Osteocyte (in vitro differentiated cells): ENCODE measurements at places on chromosomes 6 and 20.

DNA sequence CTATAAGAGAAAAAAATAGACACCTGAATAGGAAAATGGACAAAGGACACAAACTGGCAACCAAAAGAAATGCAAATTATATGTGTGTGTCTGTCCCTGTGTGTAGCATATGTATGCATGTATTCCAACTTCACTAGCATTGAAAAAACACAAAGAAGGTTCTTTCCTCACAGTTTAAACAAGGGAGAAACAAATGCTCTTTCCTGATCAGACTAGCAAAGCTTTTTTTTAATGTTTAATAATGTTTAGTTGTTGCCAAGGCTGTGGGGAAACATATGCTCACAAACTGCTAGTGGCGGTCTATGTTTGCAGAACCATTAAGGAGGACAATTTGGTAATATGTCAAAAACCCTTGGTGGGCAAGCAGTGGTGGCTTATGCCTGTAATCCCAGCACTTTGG lies 22.4 kb downstream of the SMLR1 start:
- no peak for DNase-seq

- no peak for DNase-seq
Observed at GRCh38 chr6:1139155-1139890, 172.6 kb upstream of the FOXQ1 start.

GRCh38 chr20:24770628-24771541 lies 178.2 kb upstream of the CST7 start:
- DNase-seq, result peak; percentile 63

DNA sequence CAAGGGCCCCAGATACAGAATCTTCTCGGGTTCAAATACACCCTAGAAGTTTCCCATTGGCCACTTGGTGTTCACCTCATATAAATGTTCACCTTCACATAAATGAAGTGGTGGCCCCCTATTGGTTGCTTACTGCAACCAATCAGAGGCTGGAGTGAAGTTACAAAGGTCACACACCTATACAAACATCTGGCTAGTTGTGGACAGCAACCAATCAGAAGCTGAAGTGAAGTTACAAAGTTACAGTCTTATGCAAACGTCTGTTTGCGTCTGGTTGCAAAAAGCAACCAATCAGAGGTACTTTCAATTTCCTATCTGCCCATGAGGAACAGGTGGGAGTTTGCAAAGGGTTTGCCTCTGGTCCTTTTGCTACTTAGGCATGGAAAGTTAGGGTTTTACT lies 206.5 kb upstream of the BMP2 start:
- DNase-seq, result no peak

GRCh38 chr20:19758133-19758500 lies at the start of gene RIN2:
Gene RIN2, plus strand, starts transcription at chr20:19758258. Its CDS starts 131,344 bp downstream, at chr20:19889602.
- peak; percentile 86 for DNase-seq

DNA sequence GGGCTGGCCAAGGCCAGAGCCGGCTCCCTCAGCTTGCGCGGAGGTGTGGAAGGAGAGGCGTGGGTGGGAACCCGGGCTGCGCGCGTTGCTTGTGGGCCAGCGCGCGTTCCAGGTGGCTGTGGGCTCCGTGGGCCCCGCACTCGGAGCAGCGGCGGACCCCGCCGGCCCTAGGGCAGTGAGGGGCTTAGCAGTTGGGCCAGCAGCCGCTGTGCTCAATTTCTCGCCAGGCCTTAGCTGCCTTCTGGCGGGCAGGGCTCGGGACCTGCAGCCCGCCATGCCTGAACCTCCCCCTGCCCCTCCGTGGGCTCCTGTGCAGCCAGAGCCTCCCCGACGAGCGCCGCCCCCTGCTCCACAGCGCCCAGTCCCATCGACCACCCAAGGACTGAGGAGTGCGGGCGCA lies 108.4 kb downstream of the GMPR start:
- no peak for DNase-seq

DNA sequence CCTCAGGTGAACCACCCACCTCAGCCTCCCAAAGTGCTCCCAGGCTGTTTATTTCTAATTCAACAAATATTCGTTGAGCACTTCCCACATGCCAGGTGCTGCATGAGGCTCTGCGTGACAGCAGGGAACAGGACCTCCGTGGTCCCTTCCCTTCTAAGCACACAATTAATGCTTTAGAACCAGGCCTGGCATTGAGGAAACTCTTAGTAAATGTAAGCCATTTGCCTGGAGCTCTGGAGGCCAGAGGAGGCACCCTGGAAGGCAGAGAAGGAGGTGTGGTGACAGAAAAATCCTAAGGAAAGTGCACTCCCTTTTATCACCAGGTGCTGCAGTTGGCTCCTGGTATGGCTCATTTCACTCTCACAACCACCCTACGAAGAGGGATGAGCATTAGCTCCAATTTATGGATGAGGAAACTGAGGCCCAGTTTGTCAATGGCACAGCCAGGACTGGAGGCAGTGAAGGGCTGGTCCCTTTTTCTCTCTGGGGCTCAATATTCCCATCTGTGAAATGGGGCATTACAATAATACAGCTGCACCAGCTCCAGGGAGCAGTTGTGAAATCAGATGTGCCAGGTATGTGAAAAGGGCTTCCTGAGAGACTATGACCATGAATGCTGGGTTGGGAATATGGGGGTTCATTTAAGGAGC lies 8.1 kb upstream of the ID1 start:
- no peak for DNase-seq

GRCh38 chr6:15370733-15371671 lies 125.1 kb downstream of the JARID2 start:
- no peak for DNase-seq

- no peak for DNase-seq
Observed at GRCh38 chr20:38201356-38201755, 36.3 kb upstream of the TGM2 start.

- DNase-seq, result no peak
Observed at GRCh38 chr6:128595544-128595943, 75.1 kb upstream of the PTPRK start.

DNA sequence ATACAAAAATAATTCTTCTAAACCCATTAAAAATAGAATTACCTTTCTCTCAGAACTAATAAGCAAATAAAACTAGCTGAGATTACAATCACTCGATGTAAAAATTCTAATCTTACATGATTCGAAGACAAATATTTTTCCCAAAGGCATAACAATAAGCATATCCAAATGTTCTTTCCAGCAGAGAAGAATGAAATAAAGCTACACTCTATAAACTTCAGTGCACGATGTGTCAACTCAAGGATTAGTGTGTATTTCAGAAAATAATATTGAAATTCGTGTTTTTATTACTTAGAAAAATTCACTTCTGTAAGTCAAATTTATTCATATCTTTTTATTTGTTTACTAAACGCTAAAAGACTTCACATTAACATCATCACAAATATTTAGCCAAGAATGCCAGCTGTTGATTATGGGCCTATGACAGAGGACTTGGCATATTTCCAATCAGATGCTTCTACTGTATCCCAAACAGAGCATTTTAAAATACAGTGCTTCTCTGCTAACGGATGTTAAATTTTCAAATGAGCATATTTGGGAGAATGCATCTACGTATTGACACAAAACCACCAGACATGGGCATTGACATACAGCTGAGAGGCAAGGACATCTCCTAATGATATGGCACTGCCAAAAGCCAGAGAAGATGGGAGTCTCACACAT lies 54.7 kb upstream of the PDE7B start:
- no peak for DNase-seq

DNA sequence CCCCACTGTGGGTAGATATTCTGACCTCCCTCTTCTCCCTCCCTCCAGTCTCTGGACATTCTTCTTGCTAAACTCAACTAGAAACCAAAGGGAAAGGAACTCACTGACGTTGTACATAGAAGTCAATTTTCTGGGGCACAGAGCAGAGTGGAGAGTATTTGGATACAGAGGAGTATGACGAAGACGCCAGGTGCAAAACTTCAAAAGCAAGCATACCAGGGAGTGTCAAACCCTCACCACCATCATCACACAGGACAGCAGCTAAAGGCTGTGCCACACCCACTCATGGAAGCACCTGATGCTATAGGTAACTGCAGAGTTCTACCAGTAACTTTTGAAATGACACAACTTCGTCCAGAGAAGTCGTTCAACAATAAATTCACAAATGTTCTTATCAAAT lies 64.8 kb downstream of the FYN start:
- DNase-seq, result no peak

DNA sequence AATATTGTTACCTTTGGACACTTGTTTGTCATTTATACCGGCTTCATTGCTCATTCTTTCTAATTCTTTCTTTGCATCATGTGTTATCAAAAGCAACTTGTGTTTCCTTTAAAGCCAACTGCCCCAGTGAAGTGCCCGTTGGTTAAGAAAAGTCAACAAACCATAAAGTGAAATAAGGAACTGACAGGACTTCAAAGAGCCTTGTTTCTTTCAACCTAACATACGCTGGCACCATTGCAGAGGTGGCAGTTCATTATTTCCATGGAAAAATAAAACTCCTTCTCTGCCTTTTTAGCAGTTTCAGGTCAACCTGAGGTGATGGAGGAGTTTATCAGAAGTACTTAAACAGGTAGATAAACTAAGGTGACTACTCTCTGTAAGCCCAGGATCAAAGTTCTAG lies 28.8 kb downstream of the FERMT1 start:
- no peak for DNase-seq

DNA sequence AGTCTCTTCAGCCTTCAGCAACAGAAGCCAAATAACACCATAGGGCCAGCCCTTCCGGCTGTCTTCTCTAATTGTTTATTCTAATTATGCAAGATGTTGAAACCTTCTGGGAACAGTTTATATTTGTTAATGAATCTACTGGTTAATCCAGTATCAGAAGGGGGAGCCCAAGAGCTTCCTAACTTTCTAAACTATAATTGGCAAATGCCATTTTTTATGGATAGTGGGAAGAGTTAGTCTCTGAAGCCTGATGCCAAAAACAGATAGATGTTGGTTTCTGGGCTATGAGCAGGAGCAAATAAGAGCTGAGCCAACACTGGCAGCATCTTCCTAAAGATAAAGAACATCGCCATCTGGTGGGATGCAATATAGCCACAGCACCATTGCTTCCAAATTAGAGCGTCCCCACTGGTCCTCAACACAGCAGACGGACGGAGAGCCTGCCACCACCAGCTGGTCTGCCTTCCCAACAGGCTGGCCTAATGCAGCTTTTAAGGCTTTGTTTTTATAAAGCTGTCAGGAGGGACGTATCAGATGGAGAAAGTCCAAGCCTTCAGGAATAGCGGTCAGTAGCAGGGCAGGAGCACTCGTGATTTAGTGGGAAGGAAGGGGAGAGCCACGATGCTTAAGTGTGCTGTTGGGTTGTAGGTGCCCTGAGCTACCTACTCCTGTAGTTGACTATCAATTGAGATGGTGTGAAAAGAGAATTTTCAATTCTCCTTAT lies 118.8 kb downstream of the RALGAPA2 start:
- no peak for DNase-seq

GRCh38 chr6:49646130-49646824 lies 9.6 kb upstream of the RHAG start:
- no peak for DNase-seq

DNA sequence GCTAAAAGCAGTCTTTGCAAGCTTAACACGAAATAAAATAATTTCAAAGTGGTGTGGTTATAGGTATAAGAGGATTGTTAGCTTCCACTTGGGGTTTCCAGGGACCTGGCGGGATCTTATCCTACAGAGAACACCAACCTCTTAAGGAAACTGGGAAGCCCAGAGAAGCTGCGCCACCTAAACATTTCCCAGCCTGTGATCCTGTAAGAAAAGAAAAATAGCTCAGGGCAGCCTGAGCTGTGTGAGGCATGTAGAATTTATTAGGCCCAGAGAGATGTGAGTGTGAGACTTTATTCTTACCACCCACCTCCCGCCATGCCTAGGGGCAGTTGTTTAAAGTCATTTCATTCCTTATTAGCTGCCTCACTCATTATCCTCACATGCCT lies 54.1 kb downstream of the CCN2 start:
- DNase-seq, result no peak

GRCh38 chr6:16700916-16701234 lies 60.4 kb downstream of the ATXN1 start:
- DNase-seq, result no peak

- no peak for DNase-seq
Observed at GRCh38 chr20:54002056-54002575, 68.3 kb downstream of the BCAS1 start.

GRCh38 chr20:23928788-23929187 lies 49.2 kb upstream of the CST5 start:
- DNase-seq, result no peak

GRCh38 chr6:138240476-138241245 lies 22.4 kb upstream of the PBOV1 start:
- no peak for DNase-seq

GRCh38 chr6:73832313-73832712 lies 136.3 kb downstream of the CD109 start:
- no peak for DNase-seq

DNA sequence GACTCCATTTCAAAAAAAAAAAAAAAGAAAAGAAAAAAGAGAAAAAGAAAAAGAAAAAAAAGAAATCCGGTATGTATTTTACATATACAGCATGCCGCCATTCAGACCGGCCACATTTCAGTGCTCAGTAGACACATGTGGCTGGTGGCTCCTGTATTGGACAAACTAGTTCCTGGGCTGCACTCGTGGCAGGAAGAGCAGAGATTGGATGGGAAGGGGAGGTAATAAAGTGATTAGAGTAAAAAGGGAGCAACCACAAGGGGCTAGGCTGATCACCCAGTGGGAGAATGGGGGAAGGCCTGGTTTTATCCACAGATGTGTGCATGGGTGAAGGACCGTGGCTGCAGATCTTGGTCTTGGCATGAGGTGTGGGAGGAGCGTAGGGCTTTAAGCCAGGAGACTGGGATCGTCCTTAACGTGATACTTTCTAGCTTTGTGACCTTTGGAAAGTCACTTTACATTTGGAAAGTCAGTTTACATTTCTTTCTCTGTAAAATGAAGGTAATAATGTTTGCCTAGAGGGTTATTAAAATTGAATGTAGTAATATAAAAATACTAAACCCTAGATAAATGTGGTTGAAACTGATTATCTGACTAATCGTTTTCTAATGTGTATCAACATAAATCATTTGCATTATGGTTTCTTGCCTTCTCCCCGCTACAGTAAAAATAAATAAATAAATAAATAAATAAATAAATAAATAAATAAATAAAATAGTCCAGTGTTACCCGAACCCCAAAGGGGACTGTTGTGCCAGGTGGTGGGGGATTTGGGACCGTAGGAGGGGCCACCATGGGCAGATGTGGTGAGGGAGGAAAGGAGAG lies 869 bp upstream of the TRIM15 start:
- DNase-seq, result no peak

- no peak for DNase-seq
Observed at GRCh38 chr20:52809003-52809402, 163.2 kb upstream of the TSHZ2 start.

DNA sequence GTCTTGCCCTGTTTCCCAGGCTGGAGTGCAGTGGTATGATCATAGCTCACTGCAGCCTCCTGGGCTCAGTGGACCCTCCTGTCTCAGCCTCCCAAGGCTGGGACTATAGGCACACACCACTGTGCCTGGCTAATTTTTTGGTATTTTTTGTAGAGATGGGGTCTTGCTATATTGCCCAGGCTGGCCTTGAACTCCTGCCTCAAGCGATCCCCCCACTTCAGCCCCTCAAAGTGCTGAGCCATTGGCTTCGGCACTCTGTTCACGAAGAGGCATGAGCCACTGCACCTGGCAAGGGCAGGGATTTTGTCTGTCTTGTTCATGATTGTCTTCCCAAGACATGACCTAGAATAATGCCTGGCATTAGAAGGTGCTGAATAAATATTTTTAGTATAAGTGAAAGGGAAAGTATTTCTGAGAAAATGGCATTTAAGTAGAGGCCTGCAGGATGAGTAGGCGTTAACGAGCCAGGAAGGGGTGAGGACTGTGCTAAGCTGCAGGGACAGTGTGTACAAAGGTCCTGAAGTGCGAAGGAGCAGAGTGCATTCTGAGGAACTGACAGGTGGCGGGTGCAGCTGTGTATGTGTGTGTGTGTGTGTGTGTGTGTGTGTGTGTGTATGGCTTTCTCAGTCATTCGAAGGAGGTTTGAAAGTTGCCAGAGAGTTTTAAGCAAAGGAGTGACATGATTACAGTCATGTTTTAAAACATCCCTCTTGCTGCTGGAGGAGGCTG lies 43.0 kb downstream of the VEGFA start:
- no peak for DNase-seq
